Right cardiac atrium (tissue), 5 donors: ENCODE measurements at places on chromosomes 1 and 21.

DNA sequence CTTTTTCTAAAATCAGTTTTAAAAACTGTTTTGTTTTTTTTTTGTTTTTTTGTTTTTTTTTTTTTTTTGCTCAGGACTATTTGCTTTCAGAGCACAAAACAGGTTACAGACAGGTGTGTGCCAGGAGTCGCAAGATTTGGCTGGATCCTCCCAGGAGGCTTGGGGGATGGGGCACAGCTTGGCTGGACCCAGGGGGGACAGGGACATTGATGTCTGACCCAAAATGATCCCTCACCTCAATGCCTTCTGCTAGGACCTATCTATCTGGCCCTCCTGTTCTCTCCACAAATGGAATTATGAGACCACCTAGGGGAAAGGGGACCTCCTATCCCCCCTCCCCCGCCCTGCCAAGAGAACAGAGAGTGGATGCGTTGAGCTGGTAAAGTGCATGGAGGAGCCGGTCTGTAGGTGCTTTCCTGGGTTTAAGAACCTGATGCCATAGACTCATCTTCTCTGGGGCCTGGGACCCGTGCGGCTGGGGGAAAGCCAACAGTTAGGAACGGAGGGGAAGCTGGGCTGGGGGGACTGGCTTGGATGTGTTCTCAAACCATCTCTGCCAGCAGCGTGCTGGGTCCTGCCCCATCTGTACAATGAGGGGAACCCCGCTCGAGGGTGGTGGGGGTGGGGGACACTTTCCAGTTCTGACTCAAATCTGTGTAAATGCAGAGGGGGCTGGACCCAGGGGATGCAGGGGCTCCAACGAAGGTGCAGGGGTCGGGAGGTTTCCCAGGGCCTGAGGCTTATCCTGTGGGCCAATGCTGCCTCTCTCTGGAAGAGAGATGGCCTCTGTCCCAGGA, 28.9 kb downstream of the RUNX3 start:
- DNase-seq, result no peak

DNA sequence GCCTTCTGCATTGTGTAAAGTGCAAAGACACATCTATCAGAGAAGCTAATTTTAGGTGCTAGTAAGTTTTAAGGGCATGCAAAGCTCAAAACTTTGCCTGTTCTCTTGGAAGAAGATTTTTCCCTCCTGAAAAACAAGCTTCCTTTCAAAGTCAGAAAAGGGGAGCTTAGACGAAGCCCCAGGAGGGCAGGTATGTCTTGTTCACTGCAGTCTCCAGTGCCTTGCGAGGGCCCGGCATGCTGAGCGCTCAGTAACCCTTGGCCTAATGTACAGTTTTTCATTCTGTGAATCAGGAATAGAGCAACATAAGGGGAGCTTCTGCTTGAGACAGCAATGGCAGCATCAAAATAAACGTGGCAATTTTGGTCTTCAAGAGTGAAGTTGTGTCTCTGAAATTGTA, 35.0 kb downstream of the GALNT2 start:
- no peak for DNase-seq

DNA sequence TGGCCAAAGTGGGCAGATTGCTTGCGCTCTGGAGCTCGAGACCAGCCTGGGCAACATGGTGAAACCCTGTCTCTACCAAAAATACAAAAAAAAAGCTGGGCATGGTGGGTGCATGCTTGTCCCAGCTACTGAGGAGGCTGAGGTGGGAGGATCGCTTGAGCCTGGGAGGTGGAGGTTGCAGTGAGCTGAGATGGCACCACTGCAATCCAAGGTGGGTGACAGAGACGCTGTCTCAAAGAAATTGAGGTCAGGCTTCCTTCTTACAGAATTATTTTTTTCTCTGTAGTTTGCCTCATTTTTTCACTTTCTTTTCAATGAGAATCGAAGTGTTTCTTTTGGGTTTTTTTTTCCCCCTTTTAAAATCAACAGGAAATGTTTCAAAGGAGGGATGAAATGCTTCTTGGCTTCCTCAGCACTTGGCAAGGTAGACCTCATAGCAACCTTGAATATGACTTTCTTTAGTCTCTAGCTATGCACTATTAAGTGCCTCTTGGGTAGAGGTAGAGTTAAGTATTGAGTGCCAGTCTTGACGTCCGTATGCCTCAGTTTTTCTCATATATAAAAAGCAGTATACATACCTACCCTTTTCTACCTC, 40.3 kb downstream of the MDM4 start:
- DNase-seq, result no peak

DNA sequence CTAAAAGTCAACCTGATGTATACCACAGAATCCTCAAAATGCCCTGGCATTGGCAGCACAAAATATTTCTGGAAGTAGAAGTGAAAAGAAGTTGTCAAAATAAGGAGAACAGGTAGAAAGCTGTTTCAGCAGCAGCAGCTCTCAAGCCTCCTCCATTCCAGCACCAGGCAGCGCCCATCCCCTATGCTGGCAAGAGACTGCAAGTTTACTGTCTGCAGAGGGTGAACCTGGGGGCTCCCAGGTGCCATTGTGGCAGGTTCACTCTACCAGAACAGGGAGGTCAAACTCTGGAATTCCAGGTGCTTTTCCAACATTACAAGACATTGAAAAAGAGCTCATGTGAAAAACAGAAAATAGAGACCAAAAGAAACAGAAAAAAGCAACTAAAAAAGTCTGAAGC, 128.8 kb upstream of the CTTNBP2NL start:
- no peak for DNase-seq

DNA sequence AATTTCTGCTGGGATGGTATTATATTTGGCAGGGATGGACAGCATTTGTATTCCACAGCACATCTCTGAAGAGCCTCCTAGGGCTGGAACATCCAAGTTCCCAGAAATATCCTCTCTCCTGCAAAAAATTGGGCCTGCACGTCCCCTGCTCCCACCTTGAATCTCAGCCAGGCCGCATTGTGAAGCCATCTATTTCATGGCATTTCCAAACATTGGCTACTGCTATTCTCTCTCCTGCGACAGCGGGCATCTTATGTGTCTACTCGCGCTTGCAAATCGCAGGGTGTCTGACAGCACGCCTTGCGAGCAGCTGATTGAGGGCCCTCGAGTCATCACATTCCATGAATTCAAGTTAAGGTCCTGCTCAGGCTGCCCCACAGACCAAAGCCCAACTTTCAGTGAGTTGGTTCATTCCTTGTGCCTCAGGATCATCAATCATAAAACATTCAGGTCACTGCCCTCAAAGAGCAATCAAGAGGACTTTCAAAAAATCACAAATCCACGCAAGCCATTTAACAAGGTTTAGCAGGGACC, 15.8 kb downstream of the RGS8 start:
- no peak for DNase-seq

- no peak for DNase-seq
Observed at GRCh38 chr21:18959817-18960216, 556.2 kb upstream of the TMPRSS15 start.

- DNase-seq, result no peak
Observed at GRCh38 chr21:37578471-37579126, 212.0 kb downstream of the DYRK1A start.

GRCh38 chr21:27240839-27241238, 274.0 kb upstream of the ADAMTS5 start:
- no peak for DNase-seq

GRCh38 chr21:38806942-38807284, 1.2 kb downstream of the ETS2 start:
- no peak for DNase-seq

GRCh38 chr21:31946231-31946630, 73.4 kb downstream of the HUNK start:
- DNase-seq, result no peak

DNA sequence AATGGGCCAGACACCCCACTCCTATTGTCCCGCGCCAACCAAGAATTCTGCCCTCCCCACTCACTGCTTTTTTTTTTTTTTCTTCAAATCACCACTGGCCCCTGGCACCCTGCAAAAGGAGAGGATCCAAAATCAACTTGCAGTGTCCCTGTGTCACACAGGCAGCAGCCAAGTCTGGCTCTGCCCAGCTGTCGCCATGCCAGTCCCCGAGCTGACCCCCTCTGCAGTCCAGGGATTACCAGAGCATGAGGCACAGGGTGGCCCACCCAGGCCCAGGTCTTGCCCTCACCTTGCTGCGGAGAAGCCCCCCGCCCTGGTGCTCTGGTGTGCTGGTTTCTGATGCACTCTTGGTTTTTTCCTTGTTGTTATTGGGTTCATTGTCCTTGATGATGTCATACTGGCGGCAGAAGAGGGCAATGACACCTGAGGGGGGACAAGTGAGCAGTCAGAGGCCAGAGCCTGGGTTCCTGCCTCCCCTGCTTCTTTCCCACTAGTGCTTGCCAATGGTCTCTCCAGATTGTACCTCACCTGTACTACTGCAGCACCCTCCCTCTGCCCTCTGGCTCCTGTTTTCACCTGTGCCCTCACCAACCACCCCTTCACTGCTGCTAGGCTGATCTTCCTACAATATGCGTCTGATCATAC, 6.2 kb downstream of the FNDC5 start:
- DNase-seq, result peak; percentile 54

DNA sequence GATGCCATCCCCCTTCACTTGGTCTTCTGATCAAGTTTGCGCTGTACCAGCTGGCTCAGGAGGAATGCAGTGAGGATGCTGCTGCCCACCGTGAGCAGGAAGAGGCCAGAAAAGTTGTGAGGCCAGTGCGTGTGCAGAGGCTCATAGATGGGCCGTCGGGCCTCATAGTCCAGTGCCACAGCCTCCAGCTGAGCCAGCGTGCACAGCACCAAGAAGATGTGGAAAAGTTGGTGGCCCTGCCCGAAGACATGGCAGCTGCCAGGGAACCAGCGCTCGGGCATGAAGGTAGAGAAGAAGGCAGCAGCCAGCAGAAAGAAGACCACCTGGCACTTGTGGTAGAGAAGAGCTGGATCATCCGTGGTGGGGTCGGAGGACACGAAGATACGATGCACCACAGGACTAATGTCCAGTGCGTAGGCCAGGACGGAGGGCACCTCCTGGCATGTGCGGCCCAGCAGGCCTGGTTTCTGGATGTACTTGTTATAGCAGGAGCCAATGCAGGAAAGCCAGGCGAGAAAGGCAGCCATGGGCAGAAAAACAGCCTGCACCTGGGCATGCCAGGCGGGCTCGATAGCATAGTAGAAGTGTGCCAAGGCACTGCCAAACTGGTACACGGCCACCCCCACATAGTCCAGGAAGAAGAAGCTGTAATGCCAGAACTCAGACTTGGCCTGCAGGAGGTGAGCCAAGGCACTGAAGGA, 3.7 kb upstream of the AUNIP start:
- DNase-seq, result no peak

DNA sequence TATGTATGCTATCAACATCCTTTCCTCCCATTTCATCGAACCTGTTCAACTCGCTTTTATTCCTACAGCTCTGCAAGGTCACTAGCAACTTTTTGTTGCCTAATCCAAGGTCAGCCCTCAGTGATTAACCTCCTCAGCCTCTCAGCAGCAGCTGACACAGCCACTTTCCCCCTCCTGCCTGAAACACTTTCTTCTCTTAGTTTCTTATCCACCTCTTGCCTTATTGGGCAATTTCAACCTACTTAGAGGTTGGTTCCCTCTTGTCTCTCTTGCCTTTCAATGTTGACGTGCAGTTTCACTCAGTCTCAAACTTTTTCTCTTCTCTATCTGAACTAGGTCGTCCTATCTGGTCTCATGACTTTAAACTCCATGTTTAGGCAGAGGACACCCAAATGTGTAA, 156.3 kb downstream of the C1orf94 start:
- DNase-seq, result no peak

DNA sequence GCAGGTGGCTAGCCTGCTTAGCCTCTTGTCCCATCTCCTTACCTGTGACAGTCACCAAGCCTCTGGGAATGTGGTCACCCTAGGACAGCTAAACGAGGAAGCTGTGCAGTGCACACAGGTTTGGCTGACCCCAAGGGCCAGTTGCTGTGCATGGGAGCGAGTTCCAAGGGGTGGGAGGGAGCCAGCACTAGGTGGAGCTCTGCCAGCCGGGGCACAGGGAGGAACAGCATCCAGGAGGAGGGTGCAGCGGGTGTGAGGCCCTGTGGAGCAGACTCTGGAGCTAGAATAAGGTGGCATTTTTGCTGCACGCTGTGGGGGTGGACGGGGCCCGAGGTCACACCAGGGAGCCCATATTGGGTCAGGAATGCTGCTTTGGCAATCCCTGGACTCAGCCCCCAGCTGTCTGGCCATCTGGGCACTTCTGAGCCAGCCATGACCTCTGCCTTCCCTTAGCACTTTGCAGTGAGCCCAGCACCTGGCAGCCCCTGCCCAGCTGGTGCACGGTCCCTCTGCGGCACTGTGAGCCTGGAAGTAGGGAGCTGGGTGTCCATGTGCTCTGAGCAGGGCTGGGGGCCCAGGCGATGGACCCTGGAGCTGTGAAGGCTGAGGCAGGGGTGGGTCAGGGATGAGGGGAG, 8.7 kb downstream of the PDXK start:
- DNase-seq, result peak; percentile 77

DNA sequence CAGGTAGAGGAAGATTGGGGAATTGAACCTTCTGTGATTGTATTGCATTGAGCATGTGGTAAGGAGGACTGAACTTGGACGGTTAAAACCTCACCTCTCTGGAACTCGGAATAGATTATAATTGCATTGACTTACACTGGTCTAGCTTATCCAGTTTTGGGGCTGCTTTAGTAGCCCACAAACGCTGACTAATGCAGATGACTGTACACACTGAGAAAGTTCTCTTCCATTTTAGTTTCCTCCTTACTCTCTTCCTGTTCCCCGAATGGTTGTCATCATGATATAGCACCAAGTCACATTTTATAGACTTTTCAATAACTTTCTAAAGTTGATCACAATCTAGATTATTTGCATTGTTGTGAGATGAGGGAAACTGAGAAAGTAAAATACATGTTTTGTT, 78.2 kb downstream of the NFIA start:
- DNase-seq, result no peak

- no peak for DNase-seq
Observed at GRCh38 chr1:93681989-93682412, 364 bp upstream of the BCAR3 start.

DNA sequence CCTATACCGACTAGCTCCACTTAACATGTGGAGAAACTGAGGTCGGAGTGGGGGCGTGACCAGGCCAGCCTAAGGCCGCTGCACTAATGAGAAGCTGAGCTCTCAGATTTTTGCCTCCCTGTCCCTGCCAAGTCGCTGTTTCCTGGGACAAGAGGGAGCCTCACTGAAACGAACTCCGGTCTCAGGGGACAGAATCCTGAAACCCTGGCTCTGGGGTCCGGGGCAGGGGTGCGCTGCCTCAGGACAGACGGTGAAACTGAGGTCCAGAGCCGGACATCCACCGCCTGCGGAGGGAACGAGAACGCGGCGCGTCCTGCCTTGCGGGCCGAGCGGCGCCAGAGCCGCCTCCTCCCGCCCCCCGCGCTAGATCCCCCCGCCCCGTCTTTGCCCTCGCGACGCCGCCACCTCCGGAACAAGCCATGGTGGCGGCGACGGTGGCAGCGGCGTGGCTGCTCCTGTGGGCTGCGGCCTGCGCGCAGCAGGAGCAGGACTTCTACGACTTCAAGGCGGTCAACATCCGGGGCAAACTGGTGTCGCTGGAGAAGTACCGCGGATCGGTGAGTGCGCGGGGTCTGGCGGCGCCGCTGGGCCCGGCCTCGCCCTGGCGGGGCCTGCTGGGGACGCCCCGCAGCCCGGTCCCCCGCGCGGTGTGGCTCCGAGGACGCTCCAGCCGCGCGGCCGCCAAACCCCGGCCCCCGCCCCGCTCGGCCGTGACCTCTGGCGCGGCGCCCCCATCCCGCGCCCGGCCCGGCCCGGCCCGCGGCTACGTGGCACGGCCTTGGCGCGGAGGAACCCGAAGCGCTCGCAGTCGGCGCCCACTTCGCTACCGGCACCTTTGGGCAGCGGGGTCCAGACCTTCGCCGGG, at the start of gene GPX7:
GPX7 (plus strand) TSS at position 381 of the 865 bp plus-strand sequence; CDS start at position 420, 39 bp downstream.
- DNase-seq, result peak; percentile 81

- DNase-seq, result no peak
Observed at GRCh38 chr1:209504571-209504970, 78.9 kb upstream of the CAMK1G start.
